ENCODE measurements at places on chromosomes 12 and 14.

DNA sequence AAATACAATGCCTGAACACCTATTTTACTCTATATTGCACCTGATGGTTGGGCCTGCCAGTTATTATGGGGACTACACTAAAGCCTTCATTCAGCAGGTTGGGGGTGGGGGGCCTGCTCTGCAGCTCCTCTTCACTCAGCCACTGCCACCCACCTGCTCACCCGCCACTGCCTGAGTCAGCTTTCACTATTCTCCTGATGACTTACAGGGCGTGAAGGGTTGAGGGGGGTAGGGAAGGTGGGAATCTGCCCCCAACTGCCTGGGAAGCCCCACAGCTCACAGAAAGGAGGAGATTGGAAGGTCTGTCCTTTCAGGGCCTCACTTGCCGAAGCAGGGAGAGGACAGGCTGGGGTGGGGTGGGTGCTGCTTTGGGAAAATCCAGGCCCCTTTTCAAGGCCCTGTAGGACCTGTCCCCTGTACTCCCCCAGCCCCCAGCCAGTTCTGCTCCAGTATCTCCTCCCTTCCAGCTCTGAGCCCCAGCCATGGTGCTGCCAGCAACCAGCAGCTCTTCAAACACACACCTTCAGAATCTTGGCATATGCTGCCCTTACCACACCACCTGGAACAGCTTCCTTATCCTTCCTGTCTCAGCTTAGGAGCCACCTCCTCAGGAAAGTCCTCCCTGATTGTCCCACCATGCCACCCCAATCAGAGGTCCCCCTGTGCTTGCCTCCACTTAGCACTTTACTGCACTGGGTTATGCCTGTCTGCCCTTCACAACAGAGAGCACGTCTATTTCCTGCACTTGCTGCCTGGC is 33.1 kb downstream of the IRF2BPL start:
- no peak for DNase-seq

GRCh38 chr14:96265383-96266095 is 9.5 kb downstream of the BDKRB1 start:
- DNase-seq = no peak

GRCh38 chr12:53571295-53571694 is 54.9 kb downstream of the ATF7 start:
- no peak for DNase-seq

- no peak for DNase-seq
Measured at GRCh38 chr12:125245581-125246557, 180.6 kb downstream of the AACS start.

DNA sequence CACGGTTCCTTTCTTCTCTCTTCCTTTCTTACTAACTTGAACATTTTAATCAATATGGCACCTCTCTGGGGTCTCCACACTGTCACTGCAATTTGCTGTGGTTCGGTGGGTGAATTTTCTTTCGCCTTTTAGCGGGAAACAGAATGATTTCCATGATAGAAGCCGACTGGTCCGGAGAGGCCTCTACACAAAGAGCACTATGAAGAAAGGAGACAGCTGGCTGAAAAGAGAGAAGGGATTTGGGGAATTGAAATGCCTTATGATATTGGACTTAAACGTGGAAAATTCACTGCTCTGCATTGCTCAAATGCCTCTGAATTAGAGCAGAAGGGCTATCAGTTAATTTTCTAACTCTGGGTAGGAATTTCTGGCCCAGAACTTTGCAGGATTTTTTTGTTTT is 55.9 kb downstream of the KCNA5 start:
- DNase-seq = no peak

DNA sequence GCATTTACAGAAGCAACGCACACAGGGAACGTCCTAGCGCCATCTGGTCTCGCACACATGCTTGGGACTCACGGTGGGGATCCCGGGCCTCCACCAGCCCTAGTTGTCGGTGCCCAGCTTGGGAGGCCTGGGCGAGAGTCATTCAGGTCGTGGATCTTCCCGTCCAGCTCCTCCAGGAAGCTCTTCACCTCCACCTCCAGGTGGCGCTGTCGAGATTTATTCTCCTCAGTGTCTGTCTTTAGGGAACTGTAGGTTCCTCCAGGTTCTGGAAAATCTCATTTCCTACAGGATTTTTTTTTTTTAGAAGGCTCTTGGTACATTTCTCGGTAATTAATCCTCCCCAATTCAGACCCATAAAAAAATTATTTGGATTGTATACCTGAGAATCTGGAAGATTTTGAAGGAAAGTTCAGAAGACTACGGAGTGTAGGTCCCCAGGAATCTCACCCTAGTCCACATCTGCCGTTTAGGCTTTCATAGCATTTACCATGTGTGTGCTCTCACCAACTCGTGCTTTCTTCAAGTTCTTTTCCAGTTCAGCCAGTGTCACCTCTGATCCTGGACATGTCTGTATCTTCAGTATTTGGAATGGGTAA is 910.0 kb downstream of the TMEM121 start:
- DNase-seq = peak; percentile 65

DNA sequence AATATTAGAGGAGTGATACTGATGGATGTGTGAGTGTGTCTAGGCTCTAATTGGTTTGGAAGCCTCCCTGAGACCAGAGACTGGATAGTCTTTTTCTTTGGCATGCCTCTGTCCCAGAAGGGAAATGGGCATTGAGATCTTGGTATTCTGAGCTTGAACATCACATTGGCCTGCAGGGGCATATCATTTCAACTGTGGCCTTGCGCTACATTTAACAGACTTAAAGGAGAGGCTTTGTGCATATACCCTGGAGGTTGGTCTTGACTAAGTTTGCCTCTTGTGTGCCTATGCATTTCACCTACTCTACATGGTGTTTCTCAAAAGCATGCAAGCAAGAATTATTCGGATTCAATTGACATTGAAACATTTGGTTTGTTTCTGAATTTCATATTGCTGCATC is 185.4 kb downstream of the TMTC2 start:
- no peak for DNase-seq

GRCh38 chr12:115672086-115672485 is 605.4 kb downstream of the MED13L start:
- DNase-seq = no peak

GRCh38 chr12:106747973-106748436 is 26.5 kb upstream of the RIC8B start:
- DNase-seq = no peak

- DNase-seq = no peak
Measured at GRCh38 chr14:95467657-95468056, 48.8 kb downstream of the SYNE3 start.

GRCh38 chr12:8615206-8615605 is 2.5 kb upstream of the AICDA start:
- no peak for DNase-seq

Data from activated CD4-positive, CD25-positive, alpha-beta regulatory T cell treated with anti-CD3 and anti-CD28 coated beads, Interleukin-2, amount 50 U/mL, for 16 hours (primary cell).